ENCODE measurements at places on chromosomes 3 and 15.
A peak's percentile ranks its signal among the peaks of the same experiment; 100 is the strongest.

DNA sequence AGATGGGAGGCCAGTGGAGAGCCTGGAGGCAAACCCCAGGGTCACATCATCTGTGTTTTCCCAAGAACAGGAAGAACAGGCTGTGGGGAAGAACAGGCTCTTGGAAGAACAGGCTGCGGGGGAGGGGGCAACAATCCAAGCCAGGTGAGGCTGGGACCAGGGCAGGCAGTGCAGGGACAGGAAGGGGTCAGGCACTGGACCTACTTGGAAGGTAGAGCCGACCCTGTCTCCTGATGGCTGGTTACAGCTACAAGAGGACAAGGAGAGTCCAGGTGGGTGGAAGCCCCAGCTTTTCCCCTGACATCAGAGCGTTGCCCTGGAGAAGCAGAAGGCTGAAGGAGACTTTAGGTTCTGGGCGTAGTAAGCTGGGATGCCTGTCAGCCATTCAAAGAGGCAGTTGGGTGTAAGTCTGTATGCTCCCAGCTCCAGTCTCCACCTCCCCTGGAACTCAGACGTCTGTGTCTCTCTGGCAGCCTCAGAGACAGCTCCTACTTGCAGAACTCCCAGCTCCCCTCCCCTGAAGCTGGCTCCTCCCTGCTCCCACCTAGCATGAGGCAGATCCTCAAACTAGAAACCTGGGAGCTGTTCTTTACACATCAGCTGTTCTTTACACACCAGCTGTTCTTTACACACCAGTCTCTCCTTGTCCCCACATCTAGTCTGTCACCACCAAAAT lies 130.9 kb downstream of the DNAJB8 start:
- DNase-seq = no peak

DNA sequence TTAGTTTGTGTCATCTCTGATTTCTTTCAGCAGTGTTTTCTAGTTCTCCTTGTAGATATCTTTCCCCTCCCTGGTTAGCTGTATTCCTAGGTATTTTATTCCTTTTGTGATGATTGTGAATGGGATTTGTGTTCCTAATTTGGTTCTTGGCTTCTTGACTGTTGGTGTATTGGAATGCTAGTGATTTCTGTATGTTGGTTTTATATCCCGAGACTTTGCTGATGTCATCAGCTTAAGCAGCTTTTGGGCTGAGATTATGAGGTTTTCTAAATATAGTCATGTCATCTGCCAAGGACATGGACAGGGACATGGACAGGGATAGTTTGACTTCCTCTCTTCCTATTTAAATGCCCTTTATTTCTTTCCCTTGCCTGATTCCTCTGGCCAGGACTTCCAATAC lies 35.8 kb downstream of the MYO9A start:
- DNase-seq = no peak

DNA sequence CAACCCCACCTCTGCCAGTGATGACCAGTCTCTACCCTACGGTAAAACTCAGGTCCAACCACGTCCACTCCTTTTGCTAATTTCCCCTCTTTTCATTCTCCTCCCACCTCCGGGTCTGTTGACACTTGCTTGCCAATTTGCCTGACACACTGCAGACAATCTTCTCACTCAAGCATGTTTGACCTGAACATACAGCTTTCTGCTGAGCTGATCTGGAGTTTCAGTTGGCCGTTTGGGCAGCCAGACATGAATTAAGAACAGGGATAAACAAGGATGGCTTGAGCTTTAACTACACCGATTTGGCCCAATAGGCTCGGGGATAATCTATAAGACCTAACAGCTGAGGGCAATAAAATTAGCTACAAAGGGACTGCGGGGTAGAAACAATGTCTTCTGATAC lies 758.6 kb upstream of the CFAP20DC start:
- no peak for DNase-seq

DNA sequence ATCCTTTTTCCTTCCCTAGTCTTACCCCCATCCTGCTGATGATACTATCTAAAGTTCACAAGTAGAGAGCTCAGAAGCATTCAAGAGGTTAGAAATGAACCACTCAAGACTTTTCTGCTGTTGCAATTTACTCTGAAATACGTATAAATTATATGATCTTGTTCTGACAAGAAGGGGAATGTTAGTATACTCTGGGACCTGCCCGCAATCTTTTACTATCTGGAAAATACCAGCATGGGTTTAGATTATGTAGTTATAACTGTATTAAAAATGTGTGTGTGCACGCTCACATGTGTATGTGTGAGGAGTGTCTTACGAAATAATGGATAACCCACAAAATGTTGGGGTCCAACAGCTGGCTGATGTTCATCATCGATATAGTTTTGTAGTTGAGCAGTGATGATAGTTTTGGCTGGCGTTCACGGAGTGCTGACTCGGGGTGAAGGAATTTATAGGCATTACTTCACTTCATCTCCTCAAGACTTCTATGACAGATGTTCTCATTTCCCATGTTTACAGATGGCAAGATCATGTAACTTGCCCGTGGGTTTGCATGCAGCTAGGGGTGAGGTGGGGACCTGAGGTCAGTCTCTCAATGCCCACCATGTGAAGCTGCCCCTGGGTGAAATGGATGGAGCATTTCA lies 297.5 kb upstream of the LYSMD4 start:
- no peak for DNase-seq

GRCh38 chr3:146557745-146558144 lies 13.3 kb upstream of the PLSCR1 start:
- DNase-seq = no peak

GRCh38 chr15:65920121-65920520 lies 50.8 kb downstream of the RAB11A start:
- no peak for DNase-seq

DNA sequence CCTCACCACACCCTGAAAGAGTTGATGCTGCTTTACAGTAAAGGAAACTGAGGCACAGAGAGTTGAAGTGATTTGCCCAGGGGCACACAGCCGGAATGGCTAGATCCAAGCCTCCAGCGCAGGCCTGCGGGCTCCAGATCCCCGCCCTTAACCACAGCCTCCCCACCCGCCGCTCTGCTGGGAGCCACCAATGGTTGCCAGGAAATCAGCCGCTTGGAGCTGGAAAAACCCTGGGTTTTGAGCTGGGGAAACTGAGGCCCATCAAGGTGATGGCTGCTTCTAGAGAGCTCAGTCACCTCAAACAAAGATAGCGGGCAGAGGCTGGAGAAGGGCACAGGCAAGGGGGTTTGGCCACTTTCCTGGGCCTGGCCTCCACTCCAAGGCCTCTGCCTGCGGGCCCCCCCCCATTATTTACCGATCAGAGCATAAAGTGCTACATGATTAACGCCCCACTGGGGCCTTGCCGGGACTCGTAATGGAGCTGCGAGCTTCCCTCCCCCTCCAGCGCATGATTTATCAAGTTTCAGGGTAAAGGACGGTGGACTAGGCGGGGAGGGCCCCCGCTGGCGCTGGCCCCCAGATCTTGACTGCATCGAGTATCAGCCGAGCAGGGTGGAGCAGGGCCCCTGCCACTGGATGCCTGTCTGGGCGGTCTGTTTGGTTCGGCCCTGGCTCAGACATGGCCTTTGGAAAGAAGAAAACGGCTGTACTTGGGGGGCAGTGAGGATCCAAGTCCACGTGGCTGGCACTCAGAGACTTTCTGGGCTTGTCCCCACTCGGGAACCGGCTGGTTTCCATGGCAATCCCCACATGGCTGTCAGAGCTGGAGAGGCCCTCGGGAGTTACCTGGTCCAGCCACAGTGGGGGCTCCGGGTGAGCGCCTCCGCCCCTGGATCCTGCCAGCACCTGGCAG lies 9.1 kb downstream of the PLXND1 start:
- DNase-seq = no peak

DNA sequence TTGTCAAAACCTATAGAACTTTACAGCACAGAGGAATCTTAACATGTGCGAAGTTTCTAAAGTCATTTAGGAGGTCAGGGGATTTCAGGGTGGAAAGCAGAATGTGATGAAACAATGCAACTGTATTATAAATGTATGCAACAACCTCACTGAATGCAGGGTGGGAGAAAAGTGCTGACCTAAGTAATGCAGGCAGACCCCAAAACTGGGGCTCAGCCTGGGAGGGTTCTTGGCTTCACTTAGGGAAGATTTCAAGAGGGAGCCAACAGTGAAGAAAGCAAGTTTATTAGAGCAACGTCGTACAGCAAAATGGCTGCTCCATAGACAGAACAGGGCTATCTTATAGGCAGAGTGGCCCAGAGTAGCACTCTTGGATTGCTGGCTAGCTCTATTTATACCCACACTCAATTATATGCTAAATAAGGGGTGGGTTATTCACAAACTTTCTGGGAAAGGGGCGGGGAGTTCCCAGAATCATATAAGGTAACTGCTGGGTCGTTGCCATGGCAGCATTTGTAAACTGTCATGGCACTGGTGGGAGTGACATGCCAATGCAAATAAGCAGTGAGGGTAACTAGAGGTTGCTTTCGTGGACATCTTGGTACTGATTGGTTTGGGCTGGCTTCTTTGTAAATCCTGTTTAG lies 14.2 kb upstream of the CAND2 start:
- DNase-seq = no peak

DNA sequence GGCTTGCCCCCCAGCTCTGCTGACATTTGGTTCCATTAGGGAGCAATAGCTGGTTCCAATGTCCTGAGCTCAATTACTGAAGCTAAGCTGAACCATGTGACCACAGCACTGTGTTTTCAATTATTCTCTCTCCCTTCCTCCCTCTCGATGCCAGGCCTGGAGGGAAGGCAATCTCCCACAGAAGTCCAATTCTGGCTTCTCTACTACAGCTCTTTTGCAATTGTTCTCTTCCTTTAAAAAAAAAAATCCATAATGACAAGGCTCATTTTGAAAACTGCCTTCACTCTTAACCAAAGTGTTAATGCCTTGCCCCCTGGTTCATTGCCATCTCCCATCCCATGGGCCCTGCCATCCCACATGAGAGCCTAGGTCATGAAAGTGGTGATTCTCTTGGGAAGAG lies 24.8 kb downstream of the IL16 start:
- DNase-seq = no peak

DNA sequence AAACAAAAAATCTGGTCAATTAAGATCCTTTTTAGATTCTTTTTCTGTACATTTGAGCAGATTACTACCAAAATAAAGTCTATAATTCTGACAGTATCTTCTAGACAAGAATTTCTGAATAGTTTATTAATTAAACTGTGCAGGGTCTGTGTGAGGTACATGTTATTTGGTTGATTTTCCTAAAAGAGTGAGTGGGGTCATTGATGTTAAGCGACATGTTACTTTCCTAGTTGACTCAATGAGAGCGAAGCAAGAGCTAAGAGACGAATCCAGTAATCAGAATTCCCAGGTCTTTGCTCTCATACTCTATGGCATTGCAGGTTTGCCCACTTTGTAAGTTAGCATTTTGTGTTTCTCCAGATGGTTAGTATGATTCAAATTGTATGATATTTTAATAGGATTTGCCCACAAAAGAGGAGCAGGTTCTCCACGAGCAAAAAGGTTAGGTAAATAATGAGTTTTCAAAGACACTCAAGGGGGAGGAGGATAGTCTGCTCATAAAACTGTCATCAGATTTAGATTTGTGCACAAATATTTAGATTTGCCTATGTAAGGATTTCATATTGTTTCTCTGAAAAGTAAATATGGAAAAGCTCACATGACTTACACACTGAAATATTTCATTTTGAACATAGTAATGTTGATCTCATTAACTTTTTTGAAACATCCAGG lies 217.2 kb upstream of the CGNL1 start:
- no peak for DNase-seq

DNA sequence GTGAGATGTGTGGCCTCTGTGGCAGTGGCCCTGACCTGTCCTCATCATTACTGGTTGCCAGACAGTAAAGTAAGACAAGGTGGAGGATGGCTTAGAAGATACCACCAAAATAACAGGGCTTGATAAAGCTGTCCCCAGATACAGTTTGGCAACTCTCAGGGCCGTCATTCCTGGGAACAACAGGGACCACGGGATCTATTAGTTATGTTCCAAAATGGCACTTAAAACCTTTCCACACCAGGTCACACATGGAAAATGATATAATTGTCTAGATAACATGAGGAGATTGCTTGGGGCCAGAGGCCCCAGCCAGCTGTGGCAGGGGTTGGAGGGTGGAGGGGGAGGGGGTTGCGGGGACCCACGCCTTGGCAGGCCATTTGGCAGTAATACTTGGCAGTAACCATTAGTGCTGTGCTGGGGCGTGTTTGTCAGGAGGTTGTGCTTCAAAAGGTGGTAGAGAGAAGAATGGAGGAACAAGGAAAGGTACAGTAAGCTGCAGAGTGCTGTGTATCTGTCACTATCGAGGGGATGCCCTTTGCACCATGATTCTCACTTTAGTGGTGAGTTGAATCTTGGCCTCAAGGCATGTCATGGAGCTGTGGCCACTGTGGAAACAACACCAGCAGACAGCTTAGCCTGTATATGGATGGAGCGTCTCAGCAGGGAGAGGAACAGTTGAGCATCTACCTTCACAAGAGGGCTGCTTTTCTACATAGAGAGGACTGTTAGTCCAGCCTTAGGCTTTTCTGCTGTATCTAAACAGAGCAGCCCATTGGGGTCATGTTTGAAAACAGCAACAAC lies 14.0 kb downstream of the PLCL2 start:
- DNase-seq = no peak

- no peak for DNase-seq
Measured at GRCh38 chr3:152977366-152977765, 142.4 kb downstream of the P2RY1 start.

DNA sequence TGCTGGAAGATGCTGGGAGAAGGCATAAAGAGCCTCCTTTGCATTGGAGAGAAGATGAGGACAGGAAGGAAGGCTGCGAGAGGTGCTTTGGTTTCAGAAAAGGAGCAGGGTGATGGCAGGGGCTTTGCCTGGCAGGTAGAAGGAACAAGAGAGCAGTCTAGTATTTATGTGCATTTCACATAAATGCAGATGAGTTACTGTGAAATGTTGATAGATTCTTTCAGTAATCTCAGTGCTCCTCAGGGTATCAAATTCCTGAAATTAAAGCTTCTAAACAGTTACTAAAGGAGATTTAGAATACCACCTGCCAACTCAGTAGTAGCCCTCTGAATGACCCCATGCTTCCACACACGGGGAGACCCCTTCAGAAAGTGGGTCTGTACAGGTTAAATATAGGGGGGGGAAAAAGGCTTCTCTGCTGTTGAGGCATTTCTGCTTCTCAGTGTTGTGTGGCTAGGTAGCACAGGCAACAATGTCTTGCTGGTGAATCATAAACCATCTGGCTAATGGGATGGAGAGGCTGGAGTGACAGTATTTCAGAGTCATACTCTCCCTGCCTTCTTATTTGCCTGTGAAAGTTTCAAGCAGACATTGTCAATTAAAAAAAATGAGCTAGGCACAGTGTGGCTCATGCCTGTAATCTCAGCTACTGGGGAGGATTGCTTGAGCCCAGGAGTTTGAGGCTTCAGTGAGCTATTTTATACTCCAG lies 14.3 kb upstream of the FBXL22 start:
- DNase-seq = peak; percentile 67

- no peak for DNase-seq
Measured at GRCh38 chr3:141104151-141104821, 53.1 kb downstream of the SPSB4 start.

All from amniotic stem cell (primary cell).